ENCODE measurements at places on chromosomes 3 and 15. TPM values are rescaled to one million over a fixed set of nuclear protein-coding genes. Genes with fewer than 3 reads are reported as not detected.

DNA sequence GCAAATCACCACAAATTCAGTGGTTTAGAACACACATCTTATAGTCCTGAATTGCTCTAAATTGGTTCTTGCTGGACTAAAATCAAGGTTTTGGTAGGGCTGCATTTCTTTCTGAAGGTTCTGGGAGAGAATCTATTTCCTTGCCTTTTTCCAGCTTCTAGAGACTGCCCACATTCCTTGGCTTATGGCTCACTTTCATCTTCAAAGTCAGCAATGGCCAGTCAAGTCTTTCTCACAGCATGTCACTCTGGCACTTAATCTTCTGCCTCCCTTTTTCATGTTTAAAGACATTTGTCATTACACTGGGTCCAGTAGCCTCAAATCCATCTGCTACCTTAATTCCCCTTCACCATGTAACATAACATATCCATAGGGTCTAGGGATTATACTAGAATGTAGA is 149.0 kb downstream of the NEK10 start:
- no peak for DNase-seq

The ARHGEF26 gene
- 26.5 TPM for total RNA-seq

DNA sequence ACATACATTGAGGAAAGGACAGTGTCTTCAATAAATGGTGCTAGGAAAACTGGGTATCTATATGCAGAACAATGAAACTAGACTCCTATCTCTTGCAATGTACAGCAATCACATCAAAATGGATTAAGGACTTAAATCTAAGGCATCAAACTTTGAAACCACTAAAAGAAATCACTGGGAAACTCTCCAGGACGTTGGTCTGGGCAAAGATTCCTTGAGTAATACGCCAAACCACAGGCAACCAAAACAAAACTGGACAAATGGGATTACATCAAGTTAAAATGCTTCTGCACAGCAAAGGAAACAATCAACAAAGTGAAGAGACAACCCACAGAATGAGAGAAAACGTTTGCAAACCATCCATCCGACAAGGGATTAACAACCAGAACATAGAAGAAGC is 14.5 kb downstream of the LAMP3 start:
- no peak for DNase-seq

GRCh38 chr3:62370858-62371719 is 2.3 kb downstream of the FEZF2 start:
- DNase-seq, result no peak

DNA sequence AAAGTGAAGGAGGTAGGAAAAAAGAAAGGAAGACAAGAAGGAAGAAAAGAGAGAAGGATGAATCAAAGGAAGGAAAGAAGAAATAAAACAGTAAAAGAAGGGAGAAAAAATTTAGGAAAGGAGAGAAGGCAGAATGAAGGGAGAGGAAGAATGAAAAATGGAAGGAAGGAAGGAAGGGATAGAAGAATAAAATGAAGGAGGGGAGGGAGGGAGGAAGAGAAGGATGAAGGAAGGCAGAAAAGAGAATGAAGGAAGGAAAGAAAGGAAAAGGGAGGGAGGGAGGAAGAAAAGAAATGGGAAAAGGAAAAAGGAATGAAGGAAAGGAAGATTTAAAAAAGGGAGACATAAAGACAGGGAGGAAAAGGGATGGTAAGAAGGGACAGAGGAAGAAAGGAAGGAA is 393.7 kb upstream of the GRM7 start:
- no peak for DNase-seq

DNA sequence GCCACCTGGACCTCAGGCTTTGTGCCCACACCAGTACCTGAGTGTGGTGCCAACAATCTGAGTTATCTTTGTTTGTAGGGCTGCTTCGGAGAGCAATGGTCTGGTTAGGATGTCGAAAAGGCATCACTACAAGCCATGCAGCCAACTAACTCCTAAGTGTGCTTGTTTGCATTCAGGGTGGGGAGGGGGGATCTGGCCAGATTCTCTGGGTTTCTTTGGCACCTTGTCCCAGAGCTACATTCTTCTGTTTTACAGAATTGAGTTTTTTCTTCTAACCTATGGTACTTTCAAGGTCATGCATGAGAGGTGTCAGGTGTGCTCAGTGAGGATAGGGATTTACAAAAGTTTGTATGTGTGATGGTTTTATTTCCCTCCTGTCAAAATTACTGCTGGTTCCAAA is 391.4 kb upstream of the RARB start:
- no peak for DNase-seq
